ENCODE measurements at places on chromosomes 3 and 15. TPM values are rescaled to one million over a fixed set of nuclear protein-coding genes. Genes with fewer than 3 reads are reported as not detected.
A peak's percentile ranks its signal among the peaks of the same experiment; 100 is the strongest.

Gene PTX3
- polyA plus RNA-seq: 4.2 TPM

Gene A4GNT
- 0.68 TPM for polyA plus RNA-seq

Gene SHC4
- 2.9 TPM for polyA plus RNA-seq

Gene GRIP2
- 1.8 TPM for polyA plus RNA-seq

Gene SMC4
- polyA plus RNA-seq: 104 TPM

Gene PLA2G4B
- 21.3 TPM for polyA plus RNA-seq

Gene TIGIT
- polyA plus RNA-seq: 0.08 TPM

Gene SLC12A1
- 563 TPM for polyA plus RNA-seq

Gene SERPINI2
- 1.7 TPM for polyA plus RNA-seq

Gene GOLGA6L4
- polyA plus RNA-seq: 25.2 TPM

GRCh38 chr3:129593595-129594339, 12.7 kb downstream of the PLXND1 start:
- no peak for DNase-seq

GRCh38 chr3:177642804-177643125, 445.5 kb upstream of the TBL1XR1 start:
- DNase-seq: no peak

GRCh38 chr3:183714622-183715021, 17.0 kb downstream of the YEATS2 start:
- no peak for DNase-seq

DNA sequence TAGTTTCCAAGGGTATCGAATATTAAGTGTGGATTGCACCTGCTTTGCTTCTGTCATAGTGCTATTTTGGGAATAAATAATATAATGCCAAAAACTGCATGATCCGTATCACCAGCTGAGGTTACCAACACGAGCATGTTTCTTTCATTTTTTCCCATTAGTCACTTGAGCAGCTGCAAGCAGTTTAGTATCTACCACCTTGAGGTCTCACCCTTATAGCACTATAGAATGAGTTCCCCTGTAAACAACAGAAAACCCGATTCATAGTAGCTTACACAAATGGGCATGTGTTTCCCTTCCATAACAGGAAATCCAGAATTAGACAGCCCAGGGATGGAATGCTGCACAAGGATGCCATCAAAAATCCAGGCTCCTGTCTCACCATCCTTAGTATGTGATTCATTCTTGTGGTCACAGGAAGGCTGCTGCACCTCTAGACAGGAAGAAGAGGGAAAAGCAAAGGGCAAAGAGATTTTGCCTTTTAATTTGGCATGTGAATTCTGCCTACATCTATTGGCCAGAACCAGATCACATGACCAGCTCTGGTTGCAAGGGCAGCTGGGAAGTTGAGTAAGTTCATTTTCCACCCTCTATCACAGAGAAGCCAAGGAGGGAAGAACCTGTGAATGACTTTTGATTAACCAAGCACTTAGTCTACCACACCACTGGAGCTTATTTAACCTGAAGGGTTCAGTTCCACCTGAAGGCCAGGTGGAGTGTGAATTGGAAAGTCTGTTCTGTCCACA, 91.3 kb upstream of the SLC25A36 start:
- DNase-seq: no peak

GRCh38 chr3:172517859-172518466, 5.3 kb downstream of the TNFSF10 start:
- no peak for DNase-seq

DNA sequence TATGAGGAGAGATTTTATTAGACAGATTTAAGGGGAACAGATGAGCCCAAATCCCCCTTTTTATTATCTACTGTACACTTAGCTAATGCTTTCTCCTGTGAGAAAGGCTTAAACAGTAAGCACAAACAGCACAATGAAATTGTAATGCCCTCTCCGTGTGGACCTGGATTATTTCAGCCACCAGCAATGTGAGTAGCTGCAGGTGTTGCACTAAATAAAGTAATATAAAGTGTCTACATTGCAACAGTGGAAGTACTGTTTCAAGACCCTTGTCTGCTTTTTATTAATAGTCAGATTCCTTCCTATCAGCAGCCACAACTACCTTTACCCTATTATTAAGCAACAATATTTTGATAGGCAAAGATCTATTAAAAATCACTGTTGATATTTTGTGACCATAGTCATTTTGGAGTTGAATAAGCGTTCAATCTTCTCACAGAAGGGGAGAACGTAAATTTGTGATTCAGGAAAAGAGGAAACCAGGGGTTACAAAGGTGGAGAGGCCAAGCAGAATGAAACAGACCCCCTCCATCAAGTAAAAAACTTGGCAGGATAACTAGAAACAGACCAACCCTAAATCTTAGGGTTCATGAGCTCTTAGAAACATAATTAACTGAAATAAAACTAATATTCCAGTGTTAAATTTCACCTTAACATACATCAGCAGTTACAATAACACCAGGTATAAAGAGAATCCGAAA, 422.6 kb downstream of the MECOM start:
- no peak for DNase-seq

- no peak for DNase-seq
Observed at GRCh38 chr3:65846936-65847335, 191.8 kb downstream of the MAGI1 start.

GRCh38 chr3:88936831-88937230, 170.6 kb upstream of the EPHA3 start:
- no peak for DNase-seq

DNA sequence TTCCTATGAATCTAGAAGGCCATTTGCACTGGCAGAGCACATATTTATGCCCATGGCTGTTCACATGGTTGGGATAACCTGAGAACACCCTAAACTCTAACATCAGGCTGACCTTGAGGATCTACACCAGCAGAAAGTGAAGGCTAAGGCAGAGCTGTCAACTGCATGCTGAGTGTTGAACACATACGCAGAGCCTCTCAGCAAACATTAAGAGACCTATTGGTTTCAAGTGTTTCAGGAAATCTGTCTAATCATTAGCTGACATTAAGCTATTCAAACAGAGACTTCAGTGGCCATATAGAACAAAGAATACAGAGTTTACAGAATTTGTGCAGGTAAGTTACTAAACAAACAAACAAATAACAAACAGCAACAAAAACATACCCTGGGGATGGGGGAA, 16.1 kb upstream of the SEC61A1 start:
- DNase-seq: no peak

DNA sequence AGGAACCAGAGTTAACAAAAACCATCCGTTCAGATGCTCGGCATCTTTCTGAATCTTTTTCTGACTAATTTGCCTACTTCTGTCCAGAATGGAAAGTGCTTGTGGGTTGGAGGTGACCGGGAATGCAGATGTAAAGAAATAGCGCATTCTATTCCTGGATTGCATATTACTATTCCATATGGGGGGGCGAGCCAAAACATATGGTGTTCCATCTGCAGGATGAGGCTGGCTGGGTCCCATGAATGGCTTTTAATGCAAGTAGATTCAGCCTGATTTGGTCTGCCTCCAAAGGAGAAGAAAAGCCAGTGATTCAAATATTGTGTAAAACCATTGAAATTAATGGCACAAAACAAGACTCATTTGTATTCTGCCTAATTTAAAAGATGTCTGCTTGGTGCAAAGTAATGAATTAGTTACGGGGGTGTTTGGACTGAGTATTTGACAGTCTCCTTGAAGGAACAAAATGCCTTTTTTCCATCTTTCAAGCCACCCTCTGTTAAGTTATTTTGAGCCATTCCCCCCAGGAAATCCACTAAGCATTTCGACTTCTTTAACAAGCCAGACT, 99.0 kb downstream of the ST8SIA2 start:
- DNase-seq: no peak

DNA sequence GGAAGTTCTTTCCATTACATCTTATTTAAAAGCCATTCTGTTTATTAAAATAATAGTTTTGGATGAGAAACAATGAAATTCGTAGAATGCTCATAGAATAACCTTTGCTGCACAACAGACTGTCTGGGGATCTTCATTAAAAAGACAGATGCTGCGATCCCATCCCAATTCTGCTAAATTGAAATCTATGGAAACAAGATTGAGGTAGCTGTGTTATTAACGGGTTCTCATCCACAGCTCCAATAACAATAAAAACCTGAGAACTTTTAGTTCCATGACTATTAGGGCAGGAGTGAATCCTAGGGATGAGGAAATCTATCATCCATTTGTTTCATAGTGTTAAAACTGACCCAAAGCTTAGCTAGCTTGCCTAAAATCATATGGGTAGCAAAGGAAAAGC, 2.5 kb upstream of the GJD2 start:
- DNase-seq: no peak

- DNase-seq: no peak
Observed at GRCh38 chr15:73575636-73576247, 57.4 kb downstream of the NPTN start.

DNA sequence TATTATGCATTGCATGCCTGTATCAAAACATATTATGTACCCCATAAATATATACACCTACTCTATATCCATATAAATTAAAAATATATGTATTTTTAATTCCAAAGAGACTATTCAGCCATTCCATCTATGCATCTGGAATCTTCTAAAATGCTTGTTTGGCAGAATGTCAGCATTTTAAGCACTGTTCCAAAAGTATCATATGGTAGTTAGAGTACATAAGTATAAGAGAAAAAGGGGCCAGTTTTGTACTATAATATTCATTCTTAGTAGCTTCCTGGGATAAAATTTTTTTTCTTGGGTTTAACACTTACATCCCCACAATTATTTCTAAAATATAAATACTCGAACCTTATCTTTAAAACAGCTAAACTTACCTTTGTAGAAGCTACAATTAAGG, 60.4 kb upstream of the COL6A6 start:
- no peak for DNase-seq

- DNase-seq: no peak
Observed at GRCh38 chr15:48962662-48963523, 826 bp downstream of the SHC4 start.

DNA sequence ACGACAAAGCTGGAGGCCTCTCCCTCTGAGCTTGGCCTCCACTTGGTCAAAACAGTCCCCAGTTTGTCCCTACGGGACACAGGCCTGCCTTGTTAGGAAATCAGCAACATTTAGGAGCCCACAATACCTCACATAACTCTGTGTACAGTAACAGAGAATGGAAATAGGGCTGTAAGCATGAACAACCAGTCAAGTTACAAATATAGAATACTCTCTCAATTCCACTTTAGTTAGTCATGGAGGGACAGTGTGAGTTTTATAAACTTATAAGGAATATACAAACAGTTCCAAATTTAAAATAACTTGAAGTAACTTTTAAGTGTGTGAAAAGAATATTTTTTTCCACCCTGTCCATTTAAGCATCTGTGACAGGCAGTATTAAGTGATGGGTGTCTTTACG, 129.4 kb downstream of the PGPEP1L start:
- DNase-seq: no peak

DNA sequence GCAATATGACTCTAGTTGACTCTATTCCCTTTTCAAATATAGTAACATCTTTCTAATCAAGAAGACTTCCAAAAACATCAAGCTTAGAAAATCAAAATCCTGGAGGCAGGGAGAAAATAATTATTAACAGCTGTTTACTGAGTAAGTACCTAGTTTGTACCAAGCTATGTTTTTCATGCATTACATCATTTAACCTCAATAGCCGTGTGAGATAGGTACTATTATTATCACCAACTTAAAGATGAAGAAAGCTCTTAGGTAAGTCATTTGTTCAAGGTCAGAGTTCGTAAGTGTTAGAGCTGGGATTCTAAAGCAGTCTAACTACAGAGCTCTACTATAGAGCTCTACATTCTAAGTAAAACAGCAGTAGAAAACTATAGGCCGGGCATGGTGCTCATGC, 41.6 kb downstream of the GSK3B start:
- DNase-seq: no peak

DNA sequence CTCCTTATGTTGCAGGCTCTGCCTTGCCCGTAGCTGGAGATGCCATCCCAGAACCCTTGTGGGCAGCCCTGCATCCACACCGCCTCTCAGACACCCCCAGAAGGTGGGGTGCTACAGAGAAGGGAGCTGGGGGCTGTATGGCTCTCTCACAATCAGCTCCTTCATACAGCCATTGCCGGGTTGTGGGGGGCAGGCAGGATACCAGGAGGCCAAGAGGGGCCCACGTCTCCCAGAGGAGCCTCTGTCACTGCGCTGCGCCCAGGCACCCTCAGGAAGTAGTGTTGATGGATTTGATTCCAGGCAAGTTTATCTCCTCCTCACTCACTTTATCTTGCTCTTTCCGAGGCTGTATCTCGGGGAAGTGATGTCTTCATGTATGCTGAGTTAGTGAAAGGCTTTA, 171.6 kb downstream of the CHDH start:
- no peak for DNase-seq

DNA sequence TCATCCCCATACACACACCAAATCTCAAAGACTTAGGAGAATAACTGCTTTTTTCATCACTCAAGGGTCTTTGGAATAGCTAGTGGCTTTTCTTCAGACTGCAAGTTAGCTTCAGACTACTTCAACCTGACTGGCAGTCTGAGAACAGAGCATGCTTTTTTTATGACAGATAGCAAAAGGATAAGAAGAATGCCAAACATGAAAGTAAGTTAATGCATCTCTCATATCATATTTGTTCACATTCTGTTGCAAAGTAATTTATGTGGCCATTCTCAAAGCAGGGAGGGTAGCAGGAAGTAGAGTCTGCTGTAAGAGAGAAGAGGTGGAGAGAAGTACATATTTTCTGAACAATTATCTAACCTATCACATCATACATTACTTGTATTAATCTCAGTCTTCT, 544.4 kb downstream of the ZPLD1 start:
- no peak for DNase-seq

DNA sequence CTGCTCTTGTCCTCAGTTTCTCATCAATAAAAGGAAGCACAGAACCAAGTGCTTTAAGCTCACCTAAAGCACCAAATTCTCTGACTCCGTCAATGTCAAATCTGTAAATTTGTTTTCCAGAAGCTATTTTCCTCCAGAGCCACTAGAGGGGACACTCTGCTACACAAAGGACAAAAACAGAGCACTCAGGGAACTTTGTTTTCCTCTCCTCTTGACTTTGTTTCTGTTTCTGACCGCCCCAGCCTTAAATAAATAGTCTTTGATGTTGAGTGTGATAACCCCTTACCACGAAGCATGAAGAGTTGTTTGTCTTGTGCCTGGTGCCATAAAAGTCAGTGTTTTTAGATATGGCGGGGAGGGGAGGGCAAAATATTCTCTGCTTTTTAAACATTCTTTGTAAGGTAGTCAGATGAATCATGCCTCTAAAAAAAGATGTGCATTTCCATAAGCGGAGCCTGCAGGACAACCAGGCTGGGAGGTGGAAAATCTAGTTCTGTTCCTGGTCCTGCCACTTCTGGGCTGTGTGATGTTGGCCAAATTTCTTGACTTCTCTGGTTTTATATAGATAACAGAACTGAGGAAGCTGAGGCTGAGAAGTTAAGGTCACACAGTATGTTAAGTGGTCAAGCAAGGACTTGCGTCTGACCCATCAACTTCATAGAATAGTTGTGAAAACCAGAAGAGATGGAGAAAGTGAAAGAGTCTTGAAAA, 7.3 kb upstream of the ZBTB38 start:
- peak; percentile 51 for DNase-seq

DNA sequence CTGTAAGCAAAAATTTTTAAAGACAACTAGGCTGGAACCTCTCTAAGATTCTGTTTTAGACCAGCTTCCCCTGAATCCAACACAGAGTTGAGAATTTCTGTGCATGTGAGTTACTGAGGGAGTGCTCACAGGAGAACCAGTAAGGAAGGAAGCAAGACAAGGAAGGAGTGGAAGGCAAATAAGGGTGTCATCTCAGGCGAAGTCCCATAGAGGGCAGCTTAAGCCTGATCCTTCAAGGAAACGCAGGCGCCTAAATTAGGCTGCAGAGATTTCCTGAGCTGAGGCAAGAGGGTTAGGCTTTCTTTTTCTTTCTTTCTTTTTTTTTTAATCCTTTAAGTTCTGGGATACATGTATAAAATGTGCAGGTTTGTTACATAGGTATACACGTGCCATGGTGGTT, 36.2 kb upstream of the COL6A6 start:
- DNase-seq: peak; percentile 20

GRCh38 chr3:72912532-72912931, 24.7 kb downstream of the GXYLT2 start:
- DNase-seq: no peak
